ENCODE measurements at places on chromosomes 3 and 15. TPM values are rescaled to one million over a fixed set of nuclear protein-coding genes. Genes with fewer than 3 reads are reported as not detected.

Gene MESP2
- total RNA-seq = not detected

DNA sequence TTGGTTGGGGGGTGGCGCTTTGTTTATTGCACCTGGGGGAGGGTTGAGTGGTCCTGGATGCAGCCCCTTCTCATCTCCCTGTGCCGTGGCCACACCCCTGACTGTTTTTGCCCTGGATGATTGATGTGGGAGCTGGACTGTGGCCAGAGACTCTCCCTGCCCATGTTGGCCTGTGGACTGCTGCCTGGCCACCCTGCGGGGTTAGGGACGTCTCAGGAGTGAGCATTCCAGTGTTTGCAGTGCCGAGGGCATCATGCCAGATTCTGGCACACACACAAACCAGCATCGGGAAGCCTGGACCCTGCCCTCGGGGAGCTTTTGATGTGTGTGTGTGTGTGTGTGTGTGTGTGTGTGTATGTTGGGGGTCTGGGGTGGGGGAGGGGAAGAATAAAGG lies 15.8 kb downstream of the APBA2 start:
- no peak for DNase-seq

- no peak for DNase-seq
These were observed 119.0 kb upstream of the DLG1 start for GRCh38 chr3:197417441-197417840.

GRCh38 chr3:87126321-87126720 lies 100.8 kb upstream of the CHMP2B start:
- no peak for DNase-seq
